ENCODE measurements at places on chromosomes 16 and 17.

- no peak for DNase-seq
Observed at GRCh38 chr16:75195811-75196790, 10.9 kb downstream of the CTRB2 start.

GRCh38 chr16:2364638-2365210 lies 24.2 kb upstream of the ABCA3 start:
- peak; percentile 67 for DNase-seq

- DNase-seq, result no peak
Observed at GRCh38 chr17:80460429-80460834, 16.0 kb downstream of the NPTX1 start.

- no peak for DNase-seq
Observed at GRCh38 chr16:82681592-82681991, 54.8 kb downstream of the CDH13 start.

- no peak for DNase-seq
Observed at GRCh38 chr16:82004601-82005000, 6.7 kb downstream of the SDR42E1 start.

- DNase-seq, result no peak
Observed at GRCh38 chr16:1036166-1036565, 36.4 kb upstream of the SSTR5 start.

- DNase-seq, result no peak
Observed at GRCh38 chr16:23124315-23124714, 24.9 kb downstream of the USP31 start.

- no peak for DNase-seq
Observed at GRCh38 chr17:27086526-27086925, 207.4 kb upstream of the WSB1 start.

DNA sequence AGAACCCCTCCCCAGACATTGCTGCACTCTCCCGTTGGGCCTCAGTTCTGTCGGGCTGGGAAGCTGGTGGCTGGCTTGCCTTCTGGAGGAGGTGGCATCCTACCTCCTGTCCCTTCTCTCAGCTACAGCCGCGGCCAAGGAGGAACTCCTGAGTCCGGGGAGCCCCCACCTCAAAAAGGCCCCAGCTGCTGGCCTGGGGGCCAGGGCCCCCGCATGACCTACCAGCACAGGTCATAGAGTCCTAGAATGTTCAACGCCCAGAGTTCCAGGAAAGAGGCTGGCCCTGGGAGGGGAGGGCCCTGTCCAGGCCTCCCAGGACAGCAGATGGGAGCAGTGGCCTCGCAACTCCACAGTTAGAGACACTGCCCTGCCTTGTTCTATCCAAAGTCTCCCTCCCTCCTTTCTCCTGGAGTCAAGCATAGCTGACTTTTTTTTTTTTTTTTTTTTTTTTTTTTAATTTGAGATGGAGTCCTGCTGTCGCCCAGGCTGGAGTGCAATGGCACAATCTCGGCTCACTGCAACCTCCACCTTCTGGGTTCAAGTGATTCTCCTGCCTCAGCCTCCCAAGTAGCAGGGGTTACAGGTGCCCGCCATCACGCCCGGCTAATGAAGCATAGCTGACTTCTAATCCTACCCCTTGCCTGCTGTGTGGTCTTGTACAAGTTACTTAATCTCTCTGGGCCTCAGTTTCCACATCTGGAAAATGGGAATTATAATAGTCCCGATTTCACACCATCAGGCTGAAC lies 7.1 kb downstream of the CARHSP1 start:
- no peak for DNase-seq

DNA sequence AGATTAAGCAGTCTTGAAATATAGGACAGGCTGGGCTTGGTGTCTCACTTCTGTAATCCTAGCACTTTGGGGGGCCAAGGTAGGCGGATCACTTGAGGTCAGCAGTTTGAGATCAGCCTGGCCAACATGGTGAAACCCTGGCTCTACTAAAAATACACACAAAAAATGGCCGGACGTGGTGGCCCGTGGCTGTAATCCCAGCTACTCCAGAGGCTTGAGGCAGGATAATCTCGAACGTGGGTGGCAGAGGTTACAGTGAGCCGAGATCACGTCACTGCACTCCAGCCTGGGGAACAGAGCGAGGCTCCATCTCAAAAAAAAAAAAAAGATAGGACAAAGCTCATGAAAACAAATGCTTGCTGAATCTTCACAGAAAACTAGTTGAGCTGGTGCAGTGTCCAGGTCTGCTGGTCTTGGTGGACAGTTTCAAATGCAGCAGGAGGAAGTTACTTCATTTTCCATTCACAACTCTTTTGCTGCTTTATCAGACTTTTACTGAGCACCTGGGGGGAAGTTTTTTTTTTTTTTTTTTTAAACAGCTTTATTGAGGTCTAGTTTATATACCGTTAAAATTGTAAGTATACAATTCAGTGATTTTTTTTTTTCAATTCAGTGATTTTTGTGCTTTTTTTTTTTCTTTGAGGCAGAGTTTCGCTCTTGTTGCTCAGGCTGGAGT lies 45.2 kb downstream of the SNX29 start:
- DNase-seq, result no peak

DNA sequence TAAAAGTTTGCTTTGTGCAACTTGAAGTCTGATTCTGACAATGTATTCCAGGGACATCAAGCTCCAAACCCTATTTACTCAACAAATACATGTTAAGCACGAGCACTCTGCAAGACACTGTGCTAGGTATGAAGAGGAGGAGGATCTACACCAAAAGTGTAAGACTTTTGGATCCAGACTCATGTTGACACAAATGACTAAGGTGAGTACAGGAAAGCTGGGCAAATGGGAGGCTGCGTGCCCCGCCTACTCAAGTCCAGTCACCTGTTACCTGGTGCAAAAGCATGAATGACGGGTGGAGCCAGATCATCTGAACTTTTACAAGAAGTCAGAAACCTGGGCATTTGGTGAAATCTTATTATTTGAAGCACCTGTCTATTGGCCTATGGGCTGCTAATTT lies 120.7 kb downstream of the ABCC12 start:
- no peak for DNase-seq

DNA sequence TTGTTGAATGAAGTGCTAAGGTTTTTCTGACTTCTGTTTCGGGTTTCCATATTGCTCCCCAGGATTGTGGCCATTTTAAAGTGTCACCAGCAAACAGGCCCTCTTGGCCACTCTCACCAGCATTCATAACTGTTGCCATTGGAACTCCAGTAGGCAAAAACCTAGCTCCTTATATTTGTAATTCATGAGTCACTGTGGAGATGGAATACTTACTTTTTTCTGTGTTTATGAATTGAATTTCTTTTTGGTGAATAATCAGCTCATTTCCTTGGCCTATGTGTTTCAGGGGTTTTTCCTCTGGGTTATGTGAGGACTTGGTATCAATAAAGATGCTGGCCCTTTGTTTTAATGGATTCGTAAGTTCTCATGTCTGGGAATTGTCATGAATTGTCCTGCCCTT lies 255.1 kb downstream of the SNX29 start:
- DNase-seq, result no peak

GRCh38 chr16:17451843-17452242 lies 18.9 kb downstream of the XYLT1 start:
- no peak for DNase-seq

DNA sequence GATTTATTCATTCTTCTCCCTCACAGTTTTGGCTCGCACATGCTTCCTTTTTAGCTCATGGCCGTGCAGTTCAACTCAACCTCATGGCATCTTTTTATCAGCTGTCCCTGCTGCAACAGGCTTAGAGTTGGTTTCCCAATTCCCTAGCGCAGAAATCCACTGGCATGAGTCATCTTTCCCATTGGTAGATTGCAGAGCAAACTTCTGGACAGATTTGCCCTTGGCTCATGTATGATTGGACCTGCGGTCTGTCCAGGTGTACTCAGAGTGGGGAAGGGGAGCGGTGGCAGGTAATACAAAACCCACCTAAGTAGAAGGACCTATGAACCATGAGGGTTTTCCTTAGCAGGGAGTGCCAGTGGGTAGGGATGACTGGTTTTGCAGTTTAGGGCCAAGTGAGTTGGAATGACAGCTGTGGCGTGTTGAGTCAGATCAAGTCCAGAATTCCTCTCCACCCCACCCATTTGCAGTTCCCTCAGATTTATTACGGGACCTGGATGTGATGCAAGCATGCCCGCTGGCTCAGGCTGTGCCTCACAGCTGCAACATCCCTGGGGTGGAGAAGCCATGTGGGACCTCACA lies 584.7 kb downstream of the WWOX start:
- no peak for DNase-seq

DNA sequence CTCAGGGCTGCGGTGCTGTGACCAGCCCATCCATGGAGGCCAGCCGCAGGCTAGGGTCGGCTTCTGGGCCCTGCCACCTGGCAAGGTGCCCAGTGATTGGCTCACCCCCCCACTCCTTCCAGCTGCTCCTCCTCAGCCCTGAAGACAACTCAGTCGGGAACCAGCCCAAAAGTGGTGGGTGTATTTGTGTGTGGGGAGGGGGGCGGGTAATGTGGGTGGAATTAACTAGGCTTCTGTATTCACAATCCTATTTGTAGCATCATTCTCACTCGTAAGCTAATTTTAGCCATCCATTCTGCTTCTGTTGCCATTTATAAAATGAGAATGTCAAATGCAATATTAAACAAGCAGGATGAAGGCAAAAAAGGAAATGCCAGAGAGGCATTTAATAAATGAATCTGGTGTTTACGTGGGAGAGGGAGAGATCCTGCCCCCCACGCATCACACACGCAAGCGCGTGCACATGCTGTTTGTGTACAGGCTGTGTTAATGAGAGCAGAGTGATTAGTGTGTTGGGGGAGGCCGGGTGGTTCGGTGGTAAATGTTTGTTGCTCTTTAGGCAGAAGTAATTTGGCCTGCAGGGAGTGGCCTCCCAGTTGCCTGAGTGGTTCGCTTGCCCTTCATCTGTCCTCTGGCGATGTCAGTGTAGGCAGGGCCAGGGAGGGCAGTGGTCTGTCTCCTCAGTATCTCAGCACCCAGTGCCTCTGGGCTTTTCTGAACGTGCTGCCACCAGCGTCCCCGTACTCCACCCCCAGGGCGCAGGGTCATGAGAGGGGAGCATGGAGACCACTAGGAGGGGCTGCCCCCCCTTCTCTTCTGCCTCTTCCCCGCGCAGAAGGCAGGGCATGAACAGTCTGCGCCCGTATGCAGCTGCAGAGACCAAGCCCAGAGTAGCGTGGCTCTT lies 140.1 kb downstream of the CCDC182 start:
- DNase-seq, result peak; percentile 64

DNA sequence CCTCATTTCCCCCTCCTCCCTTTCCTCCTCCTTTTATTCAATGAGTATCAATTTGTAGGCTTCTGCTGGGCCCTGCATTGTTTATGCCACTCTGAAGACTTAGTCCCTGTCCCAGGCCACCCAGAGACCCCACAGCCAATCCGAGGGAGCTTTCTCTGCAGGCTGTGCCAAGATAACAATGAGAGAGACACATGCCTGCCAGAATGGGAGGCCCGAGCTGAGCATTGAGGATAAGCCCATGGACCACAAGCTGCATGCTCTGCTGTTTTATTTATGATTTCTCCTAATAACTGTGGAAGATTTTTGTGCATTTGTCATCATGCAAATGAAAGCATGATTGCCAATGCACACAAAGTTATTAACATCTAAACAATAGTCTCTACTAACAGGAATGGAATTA lies 3.0 kb downstream of the RCVRN start:
- no peak for DNase-seq

DNA sequence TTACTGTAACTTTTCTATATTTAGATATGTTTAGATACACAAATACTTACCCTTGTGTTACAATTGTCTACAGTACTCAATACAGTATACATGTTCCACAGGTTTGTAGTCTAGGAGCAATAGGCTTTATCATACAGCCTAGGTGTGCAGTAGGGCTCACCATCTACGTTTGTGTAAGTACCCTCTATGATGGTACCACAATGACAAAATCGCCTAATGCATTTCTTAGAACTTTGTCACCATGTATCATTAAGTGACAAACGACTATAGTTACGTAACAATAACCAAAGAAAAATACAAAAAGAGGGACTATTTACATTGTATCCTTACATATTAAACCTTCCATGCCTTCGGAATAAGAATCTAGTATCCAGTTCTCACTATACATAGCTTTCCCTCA lies 8.0 kb downstream of the STAT5B start:
- DNase-seq, result no peak

DNA sequence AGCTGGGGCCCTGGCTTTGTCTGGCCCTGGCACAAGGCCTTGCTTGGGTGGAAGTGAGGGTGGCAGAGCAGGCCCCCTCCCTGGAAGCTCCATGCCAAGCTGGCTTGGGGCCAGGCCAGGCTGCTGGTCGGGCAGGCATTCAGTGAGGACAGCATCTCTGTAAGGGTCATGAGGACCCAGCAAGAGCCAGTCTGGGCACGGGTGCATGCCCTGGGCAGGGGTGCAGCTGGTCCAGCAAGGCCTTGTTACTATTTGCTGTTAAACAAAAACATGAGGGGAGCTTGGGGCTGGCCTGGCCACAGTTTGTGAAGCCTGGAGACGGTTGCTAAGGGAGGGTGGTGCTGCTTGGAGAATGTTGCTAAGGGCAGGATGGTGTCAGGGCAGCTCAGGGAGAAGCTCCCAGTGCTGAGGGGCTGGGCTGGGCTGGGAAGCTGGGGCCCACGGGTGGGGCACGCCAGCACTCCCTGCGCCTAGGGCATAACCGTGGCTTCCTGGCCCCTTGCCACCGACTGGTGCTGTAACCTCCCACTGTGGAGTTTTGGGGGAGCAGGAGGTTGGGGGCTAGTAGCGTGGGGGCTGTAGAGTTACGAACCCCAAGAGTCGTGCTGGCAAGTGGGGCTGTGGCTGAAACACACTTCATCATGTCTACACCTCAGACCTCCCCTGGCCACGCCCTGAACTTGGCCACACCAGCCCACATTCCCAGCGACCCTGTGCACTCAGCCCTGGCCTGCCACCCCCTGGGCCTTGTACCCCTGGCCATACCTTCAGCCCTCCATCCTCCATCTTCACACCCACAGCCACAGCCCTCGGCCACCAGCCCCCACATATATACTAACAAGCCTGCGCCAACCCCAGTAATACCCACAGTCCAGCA lies 1.6 kb downstream of the TPPP3 start:
- no peak for DNase-seq

GRCh38 chr16:80680046-80680445 lies 124.4 kb downstream of the CDYL2 start:
- no peak for DNase-seq

DNA sequence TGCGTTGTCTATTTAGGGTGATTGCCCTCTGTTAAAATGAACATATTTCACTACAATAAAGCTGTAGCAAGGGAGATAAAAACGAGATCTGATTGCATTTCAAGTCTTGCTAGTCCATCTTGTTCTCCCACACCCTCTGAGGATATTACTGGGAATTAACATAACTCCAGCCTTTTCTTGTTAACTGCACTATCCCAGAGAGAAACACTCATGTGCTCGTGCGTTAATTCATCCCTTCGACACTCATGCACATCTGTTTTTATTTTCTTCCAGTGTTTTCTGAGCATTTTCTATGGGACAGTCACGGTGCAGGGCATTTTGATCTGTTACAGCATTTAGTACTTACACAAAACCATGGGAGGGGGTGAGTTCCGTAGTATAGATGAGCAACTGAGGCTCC lies 202.1 kb downstream of the CYLD start:
- DNase-seq, result no peak

DNA sequence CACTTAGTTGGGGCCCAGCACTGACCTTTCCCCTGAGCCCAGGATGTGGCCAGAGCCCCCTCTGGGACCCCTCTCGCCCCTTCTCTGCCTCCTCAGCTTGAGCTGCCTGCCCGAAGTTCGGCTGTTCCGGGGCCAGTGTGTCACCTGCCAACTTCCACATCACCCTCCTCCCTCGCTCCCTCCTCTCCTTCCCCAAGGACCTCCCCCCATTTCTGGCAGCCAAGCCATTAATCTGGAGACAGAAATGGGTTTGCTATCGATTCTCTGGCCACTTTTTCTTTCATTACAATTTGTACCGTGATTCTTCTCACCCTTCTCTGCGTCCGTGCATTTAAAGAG lies 8.8 kb upstream of the ADAM11 start:
- DNase-seq, result no peak
